ENCODE measurements at places on chromosomes 6 and 20.

DNA sequence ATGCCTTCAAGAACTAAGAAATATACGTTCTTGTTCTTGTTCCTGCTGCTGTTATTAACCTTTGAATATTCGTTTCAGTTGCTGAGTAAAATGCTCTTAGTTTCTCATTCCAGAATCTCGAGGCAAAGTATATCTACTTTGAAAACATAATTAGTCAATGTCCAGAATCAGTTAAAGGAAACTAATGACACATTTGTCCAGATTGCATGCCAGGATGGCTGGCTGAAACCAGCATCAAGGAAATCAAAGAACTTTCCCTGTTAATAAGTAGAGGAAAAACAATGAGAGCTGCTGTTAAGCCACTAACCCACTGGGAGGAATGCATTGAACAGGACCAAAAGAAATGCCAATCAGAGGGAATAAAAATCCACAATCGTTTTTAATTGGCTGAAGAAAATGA, 196.9 kb downstream of the ALDH8A1 start:
- no peak for DNase-seq

DNA sequence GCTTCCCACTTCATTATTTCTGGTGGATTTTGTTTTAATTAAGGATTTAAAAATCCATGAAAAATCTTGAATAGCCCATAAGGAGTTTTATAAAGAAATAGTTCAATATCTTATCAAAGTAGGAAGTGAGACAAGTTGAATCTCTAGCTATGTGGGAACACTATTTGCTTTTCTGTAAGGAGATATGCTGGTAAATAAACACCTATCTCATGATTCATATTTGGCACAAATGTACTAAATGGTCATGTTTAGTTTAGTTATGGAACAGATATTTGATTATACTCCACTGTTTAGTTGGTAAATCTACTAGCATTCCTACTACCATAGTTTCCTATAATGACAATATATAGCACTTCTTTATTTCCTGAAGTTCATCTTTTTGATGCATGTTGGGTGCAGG, 239.9 kb upstream of the CEP162 start:
- DNase-seq: no peak

- no peak for DNase-seq
Measured at GRCh38 chr6:6003621-6004366, 2.9 kb downstream of the NRN1 start.

DNA sequence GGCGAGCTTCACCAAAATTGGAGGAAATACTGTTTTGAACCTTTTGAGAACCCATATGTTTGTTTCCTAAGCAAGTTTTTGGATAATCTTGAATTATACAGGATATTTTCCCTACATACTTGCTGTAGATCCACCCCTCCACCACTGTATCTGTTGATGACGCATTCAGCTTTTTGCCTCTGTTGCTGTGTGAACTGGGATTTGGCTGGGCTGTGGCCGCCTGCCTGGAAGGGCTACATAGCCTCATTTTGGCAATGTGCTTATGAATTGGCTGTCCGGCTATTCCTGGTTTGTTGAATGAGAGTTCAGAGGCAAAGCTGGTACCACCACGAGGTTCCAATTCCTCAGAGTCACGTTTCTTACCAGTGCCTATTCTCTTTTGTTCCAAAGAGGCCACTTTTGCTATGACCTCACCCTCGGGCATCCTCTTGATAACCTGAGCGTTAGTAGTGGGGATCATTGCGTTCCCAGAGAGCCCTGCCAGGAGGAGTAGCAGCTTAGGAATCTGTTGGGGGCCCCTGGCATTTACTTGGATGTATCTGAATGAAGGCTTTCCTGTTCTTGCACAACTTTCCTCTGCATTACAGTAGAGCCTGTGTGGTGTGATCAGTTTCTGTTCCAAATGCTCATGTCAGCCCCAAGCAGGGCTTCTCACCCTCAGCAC, 6.4 kb downstream of the FAM83D start:
- DNase-seq: peak; percentile 59

- DNase-seq: no peak
Measured at GRCh38 chr6:11433860-11434259, 103.7 kb upstream of the TMEM170B start.

DNA sequence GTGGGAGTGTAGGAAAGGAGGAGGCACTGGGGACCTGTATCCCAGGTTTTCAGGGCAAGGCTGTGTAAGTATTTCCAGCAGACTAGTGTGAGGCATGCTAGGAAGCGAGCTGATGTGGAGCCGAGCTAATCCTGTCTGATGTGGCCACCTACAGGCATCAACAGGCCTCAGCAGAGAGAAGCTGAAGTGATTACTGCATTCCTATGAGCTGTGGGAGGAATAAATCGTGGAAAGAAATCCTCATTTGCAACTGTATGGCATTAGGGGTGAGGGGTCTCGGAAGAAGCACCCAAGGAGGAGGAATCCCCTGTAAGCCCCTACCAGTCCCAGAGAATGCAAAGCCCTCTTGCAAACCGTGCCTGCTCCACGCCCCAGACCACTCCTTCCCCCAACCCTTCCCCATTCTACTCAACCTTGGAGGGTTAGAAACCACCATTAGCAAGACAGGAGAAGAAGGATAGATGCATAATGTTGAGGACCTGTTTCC, 41.6 kb downstream of the C6orf15 start:
- DNase-seq: peak; percentile 75

GRCh38 chr6:3419624-3420272, 37.1 kb downstream of the SLC22A23 start:
- DNase-seq: peak; percentile 66

DNA sequence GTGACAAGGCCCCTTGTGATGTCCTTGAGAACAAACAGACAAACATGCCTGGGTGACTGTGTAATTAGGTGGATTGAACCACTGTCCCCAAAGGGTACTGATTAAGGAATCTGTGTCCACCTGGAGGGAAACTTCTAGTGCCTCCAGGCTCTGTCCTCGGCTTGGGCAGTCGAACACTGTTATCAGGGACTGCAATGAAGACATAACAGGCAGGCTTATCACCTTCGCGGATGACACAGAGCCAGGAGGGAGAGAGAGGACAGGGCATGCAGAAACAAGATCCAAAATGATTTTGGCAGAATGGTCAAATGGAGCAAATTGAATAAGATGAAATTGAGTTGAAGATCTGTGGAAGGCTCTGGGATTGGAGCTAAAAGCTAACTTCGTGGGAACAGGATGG, 60.9 kb upstream of the ZFAND3 start:
- DNase-seq: no peak

DNA sequence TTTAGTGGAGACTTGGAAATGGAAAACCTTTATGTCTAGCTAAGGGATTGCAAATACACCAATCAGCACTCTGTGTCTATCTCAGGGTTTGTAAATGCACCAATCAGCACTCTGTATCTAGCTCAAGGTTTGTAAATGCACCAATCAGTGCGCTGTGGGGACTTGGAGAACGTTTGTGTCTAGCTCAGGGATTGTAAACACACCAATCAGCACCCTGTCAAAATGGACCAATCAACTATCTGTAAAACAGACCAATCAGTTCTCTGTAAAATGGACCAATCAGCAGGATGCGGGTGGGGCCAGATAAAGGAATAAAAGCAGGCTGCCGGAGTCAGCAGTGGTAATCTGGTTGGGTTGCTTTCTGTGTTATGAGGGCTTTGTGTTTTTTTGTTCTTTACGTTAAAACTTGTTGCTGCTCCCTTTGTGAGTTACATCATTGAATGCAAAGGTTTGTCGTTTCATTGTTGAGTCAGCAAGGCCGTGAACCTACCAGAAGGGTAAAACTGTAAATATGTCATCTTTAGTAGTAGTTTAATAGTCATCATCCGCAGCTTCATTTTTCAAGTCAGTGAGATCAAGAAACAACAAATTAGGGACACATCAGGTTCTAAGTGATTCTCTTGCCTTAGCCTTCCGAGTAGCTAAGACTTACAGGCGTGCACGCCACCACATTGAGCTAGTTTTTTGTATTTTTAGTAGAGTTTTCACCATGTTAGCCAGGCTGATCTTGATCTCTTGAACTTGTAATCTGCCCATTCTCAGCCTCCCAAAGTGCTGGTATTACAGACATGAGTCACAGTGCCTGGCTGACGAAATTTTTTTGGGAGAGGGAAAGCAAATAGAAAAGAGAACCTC, 22.7 kb upstream of the NUP153 start:
- DNase-seq: no peak

DNA sequence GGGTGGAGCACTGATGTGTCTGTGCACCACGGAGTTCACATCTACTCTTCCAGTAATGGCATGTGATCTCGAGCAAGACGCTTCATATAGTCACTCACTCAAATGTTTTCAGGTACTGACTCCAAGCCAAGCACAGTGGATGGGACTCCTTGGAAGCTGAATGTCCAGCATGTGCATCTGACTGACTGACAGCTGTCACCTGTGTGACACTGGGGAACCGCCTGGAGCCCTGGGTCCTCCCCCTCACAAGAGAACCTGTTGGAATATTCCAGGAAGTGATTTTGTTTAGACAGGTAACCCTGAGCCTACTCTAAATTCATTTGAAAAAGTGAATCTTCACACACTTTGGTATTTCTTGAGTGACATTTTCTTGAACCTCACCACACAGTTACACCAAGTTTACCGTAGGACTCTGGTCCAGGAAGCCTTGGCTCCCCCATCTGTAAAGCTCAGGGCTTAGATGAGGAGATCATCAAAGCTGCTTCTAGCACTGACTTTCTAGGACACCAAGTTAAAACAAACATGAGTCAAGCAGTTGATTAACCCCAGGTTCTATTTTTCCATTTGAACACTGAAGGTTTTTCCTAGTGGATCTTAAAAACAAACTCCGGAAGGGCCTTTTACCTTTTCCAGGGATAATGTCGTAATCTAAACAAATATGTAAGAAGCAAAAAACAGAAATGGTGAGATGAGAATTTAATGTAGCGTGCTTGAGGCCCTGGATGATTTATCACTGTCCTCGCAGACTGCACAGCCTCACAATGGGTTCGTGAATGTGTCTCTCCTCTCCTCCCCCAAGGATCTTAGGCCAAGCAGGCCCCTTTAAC, 50.1 kb downstream of the EDN3 start:
- no peak for DNase-seq

GRCh38 chr6:137810554-137811120, 56.4 kb upstream of the TNFAIP3 start:
- no peak for DNase-seq

- peak; percentile 54 for DNase-seq
Measured at GRCh38 chr6:136063096-136063495, 187.0 kb downstream of the MTFR2 start.

- DNase-seq: peak; percentile 67
Measured at GRCh38 chr6:44641344-44642031, 254.0 kb downstream of the CDC5L start.

DNA sequence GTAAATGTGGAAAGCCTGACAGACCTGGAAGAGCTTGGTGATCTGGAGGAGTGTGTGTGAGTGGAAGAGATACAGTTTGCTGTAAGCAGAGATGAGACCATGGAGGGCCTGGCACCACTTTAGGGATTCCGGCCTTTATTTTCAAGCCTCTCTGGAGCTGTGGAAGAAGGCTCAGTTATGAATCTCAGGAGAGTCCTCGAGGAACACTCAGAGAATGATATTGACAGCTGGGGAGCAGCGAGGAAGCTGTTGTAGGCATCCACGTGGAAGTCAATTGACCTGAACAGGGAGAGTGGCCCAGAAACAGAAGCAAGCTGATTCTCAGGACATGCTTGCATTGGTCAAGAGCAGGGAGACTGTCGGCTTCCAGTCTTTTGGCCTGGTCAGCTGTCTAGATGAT, 108.4 kb upstream of the FOXQ1 start:
- DNase-seq: no peak

DNA sequence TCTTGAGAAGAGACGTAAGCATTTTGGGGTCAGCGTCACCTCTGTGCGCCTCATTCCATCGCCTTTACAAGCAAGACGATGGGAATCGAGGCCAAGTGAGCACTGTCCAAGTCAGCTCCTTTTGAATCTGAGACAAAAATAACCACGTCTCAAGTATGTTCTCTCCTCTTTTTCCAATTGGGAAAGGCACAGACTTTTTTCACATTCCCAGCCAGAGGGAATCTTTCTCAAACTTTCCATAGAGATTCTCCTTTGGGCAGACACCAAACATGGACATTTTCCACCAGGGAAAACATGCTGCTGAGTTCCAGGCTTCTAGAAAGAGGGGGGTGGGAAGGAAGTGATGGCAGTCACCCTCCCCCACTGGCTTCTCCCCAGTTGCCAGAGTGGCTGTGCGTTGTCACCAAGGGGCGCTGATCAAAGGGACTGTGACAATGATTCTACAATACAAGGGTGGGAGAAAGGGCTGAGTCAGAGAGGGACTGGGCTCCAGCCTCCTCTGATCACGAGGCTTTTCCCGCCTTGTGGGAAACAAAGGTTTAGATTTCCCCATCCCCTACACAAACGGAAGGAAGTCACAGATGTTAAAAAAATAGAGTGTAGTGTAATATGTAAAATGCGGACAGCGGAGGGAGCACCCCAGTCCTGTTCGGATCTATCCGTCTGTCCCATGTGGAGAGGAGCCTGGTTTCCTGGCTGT, 281.9 kb upstream of the RNF24 start:
- DNase-seq: peak; percentile 80

GRCh38 chr6:161048641-161049040, 57.1 kb downstream of the MAP3K4 start:
- DNase-seq: peak; percentile 18

DNA sequence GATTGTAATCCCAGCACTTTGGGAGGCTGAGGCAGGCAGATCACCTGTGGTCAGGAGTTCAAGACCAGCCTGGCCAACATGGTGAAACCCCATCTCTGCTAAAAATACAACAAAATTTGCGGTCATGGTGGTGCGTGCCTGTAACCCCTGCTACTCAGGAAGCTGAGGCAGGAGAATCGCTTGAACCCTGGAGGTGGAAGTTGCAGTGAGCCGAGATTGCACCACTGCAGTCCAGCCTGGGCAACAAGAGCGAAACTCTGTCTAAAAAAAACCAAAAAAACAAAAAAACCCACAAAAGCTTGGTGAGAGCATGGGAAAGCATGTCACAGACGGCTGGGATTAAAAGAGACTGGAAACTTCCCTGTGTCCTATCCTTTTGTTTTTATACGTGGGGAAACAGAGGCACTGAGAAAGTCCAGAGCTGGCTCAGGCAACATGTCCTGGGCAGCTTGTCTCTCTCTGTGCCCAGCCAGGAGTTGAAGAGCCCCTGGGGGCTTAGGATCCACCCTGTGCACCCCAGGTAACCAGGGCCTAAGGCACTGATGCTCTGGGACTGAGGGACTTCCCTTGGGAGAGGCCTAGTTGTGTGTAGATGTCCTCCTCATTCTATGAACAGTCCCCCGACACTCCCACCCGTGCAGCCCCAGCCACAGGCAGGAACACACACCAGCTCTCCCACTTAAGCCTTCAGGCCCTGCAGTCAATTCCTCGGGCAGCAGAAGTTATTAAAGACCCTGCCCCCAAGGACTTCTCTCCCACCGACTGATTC, 16.0 kb downstream of the CD40 start:
- DNase-seq: no peak

- DNase-seq: no peak
Measured at GRCh38 chr6:153121311-153121710, 9.8 kb downstream of the RGS17 start.

Data from RPMI7951 (cell line).